ENCODE measurements at places on chromosomes 12 and 14.

- no peak for DNase-seq
These were observed 5.5 kb upstream of the CCDC184 start for GRCh38 chr12:48177982-48178381.

DNA sequence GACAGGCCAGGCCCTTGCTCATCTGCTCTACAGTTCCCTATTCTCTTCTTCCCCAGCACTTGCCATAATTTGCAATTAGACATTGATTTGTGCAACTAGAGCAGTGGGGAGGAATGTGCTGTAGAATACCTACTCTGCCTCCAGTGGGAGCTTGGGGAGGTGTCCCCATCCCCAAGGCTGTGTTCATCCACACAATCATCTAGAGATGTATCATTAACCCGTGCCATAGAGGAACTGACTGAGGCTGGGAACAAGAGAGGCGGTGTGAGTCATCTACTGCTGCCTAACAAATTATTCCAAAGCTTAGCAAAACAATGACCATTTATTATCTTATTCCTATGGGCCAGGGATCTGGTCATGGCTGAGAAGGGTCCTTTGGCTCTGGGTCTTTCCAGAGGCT is 5.1 kb upstream of the OTUB2 start:
- no peak for DNase-seq

DNA sequence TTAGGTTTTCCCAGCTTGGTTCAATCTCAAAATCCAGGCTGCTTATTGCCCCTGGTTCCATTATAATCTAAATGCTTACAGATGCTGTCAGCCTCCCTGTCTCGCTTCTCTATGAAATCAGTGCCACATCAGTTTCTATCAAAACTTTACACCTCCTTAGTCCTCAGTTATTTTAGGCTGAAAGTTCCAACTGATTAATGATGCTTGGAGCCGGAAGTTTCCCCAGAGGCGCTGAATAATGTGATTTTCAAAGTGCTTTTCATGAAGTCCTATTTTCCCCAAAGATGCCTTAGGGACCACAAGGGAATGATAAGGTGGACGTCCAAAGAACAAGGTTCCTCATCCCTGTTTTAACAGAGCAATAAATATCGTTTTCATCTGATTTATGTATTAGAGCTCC is 262.4 kb upstream of the RMST start:
- no peak for DNase-seq

GRCh38 chr14:38412654-38413053 is 156.8 kb upstream of the CLEC14A start:
- DNase-seq, result no peak

DNA sequence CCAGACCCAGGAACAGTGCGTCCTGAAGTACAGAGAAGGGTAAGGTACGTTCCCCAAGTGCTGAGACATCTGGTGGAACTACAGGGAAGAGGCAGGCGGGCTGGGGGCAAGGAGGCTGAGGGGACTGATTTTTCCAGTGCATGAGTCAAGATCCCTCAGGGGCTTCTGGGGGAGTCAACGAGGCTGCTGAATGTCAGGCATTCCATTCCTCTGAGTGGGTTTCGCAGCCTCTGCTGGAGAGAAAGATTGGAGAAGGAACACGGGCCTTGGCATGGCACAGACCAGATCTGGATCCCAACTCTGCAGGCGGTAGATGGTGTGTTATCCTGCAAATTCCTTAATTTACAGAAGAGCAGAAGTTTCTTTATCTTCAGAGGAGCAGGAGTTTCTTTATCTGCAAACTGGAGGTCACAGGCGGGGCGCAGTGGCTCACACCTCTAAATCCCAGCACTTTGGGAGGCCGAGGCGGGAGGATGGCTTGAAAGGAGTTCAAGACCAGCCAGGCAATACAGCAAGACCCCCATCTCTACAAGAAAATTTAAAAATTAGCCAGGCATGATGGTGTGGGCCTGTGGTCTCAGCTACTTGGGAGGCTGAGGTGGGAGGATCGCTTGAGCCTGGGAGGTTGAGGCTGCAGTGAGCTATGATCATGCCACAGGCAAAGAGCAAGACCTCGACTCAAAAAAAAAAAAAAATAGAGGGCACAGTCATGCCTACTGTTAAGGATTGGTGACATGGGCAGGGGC is 132.6 kb upstream of the MAP1LC3B2 start:
- peak; percentile 96 for DNase-seq

DNA sequence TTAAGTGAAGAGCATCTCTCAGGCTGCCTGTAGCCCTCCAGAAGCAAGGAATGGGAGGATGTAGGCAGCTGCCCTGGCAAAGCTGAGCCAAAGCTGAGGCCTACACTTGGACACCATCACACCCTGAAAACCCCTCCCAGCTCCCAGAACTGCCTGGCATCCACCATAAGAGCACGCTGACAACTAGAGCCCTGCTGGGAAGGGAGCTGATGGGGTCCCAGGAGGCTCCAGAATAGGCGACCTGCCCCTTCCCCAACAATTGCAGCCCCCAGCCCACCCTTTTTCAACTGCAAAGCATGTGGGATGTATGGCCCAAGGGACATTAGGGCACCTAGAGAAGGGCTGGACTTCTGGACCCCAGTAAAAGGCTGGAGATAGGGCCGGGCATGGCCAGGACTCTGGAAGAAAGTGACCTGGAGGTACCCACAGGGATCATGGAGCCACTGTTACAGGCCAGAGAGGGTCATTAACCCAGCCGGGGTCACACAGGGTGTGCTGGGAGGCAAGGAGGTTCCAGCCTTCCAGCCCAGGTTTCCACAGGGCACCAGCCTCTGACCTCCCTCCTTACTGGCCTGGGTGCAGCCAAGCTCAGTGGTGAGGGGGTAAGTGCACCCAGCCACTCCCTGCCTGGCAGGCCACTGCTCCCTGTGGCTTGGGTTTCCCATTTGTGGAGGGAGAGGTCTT is 27.8 kb downstream of the FAM222A start:
- peak; percentile 49 for DNase-seq

DNA sequence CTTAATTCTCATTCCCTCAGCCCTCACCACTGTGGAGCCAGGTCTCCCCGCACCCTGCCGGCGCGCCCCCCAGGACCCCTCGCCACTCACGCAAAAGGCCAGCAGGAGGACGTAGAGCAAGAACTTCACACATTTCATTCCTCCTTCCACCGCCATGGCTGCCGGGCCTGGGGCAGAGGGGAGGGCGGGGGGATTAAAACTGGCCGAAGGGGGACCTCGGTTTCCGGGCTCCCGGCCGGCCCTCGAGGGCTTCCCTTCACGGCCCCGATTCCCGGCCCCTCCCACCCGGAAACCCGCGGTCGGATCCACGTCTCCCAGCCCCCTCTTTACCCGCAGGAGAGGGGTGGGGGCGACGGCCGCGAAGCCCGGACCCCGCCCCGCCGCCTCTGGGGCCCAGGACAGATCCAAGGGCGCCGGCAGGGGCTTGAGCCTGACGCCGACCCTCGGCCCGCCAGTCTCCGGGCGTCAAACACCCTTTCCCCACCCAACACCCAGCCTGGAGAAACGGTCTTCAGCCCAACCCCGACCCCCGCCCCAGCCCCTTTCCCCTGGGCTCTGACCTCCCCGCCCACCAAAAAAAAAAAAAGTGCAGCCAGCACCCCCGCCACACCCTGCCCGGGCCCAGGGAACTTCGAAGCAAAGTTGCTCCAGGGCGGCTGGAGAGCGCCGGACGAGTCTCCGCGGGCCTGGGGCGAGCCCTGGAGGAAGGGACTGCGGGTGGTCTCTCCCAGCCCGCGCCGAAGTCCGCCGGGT is 447 bp downstream of the CD63 start:
- DNase-seq, result no peak

- no peak for DNase-seq
These were observed 2.2 kb downstream of the OASL start for GRCh38 chr12:121036810-121037326.

GRCh38 chr14:92696366-92696765 is 52.1 kb downstream of the LGMN start:
- DNase-seq, result peak; percentile 15

GRCh38 chr14:101173698-101174521 is 270.4 kb upstream of the RTL1 start:
- DNase-seq, result peak; percentile 55

GRCh38 chr14:93959239-93960107 is 16.9 kb downstream of the ASB2 start:
- DNase-seq, result no peak

GRCh38 chr14:100994756-100995330 is 91.3 kb upstream of the RTL1 start:
- DNase-seq, result no peak

DNA sequence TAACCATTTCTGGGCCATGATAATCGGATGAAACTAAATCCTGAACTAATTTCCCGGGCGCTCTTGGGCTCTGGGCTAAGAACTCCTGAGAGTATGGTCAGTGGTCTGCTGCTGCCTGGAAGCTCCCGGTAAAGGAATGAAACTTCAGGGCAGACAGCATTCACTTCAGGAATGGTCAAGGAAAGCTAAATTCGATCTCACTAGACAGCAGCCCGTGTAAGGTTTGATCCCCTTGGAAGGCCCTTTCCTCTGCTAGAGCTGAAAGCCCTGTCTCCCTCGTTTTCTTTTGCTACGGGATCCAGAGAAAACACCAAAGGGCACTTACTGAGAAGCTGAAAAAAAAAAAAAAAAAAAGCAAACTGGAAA is 680 bp downstream of the ASB8 start:
- DNase-seq, result no peak

GRCh38 chr12:120764816-120765215 is 39.2 kb downstream of the ACADS start:
- DNase-seq, result no peak

DNA sequence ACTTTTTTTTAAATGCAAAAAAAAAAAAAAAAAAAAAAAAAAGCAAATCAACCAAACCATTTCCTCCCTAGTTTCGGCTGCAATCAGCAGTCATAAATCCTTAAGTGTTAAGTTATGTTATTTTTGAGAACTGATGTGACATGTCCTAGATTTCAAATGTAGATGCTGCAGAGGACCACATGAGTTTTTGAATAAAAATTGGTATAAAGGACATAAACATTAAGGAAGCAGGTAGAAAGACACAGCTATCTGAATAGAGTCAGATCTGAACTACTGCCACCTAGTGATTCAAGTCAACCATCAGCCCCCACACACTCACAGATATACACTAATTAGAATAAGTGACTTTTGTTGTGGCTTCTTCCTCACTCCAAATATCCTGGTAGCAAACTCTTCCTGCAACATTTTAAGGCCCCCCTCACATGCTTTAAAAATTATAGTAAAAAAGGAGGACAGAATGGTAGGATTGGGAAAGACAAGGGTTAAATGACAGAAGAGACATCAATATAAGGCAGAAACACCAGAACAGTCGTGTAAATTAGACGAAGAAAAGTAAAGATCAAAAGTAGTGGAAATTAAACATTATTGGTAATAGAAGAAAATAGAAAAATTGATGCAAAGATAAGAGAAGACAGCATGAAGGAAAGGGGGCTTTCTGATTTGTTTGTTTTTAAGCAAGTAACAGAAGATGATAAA is 394.5 kb upstream of the ATP2B1 start:
- no peak for DNase-seq

DNA sequence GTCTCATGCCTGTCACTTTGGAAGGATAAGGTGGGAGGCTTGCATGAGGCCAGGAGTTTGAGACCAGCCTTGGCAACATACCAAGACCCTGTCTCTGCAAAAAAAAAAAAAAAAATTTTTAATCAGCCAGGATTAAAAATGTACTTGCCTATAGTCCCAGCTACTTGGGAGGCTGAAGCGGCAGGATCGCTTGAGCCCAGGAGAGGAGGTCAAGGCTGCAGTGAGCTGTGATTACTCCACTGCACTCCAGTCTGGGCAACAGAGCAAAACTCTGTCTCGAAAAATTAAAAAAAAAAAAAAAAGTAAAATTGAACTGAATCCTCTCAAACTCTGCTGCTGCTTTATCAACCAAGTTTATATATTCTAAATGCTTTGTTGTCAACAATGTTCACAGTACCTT is 128.1 kb upstream of the AEBP2 start:
- no peak for DNase-seq

- DNase-seq, result no peak
These were observed 1514.9 kb upstream of the TMEM132C start for GRCh38 chr12:126752021-126752420.

DNA sequence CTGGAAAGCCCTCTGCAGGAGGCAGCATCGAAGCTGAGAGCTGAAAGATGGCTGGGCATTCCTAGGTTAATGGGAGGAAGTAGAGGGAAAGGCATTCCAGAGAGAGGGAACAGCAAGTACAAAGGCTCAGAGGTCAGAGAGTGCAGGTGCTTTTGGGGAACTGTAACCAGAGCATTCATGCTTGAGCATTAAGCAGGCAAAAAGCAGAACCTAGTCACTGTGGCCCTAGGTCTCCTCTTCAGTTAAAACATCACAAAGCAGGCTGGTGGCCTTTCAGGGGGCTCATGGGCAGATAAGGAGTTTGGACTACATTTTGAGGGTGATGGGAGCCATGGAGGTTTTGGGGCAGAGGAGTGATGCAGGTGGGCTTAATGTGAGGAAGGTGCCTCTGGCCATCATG is 169.2 kb upstream of the MYL2 start:
- no peak for DNase-seq

DNA sequence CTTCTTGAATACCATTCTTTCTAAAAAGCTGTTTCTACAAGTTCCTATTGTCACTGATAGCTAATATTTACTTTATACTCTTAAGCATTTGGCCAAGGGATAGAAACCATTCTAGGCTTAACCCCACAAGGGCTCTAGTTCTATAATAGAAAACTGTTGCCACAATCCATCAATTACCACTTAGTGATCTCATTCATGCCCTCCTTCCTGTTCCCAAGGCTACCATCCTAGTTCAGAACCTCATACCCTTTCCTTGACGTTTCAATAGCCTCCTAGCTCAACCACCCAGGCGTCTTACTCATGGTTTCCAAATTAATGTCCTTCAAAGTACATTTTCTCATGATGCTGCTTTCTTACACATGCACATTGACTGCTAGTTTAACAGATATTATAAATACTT is 493.5 kb downstream of the NAV3 start:
- no peak for DNase-seq

DNA sequence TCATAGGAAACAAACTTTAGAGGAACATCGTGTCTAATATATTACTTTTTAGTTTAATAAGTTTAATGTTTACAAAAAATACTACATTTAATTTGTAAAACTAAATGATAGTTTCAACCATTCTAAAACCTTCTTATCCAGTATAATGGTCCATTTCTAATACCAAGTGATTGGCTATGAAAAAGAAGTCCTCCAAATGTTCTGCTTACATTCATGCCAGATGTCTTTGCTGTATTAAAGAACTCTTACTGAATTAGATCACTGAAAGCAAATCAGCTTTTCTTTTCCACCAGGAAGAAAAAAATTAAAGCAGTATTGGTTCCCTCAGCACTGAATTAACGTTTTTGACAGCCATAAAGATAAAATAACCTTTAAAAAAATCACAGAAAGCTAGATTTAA is 3.7 kb downstream of the NOVA1 start:
- DNase-seq, result no peak

GRCh38 chr14:73234586-73235394 is 2.5 kb upstream of the PAPLN start:
- DNase-seq, result no peak

Measured in chondrocyte (in vitro differentiated cells).